Fibroblast of mammary gland (primary cell): ENCODE measurements at places on chromosomes 3 and 15.

DNA sequence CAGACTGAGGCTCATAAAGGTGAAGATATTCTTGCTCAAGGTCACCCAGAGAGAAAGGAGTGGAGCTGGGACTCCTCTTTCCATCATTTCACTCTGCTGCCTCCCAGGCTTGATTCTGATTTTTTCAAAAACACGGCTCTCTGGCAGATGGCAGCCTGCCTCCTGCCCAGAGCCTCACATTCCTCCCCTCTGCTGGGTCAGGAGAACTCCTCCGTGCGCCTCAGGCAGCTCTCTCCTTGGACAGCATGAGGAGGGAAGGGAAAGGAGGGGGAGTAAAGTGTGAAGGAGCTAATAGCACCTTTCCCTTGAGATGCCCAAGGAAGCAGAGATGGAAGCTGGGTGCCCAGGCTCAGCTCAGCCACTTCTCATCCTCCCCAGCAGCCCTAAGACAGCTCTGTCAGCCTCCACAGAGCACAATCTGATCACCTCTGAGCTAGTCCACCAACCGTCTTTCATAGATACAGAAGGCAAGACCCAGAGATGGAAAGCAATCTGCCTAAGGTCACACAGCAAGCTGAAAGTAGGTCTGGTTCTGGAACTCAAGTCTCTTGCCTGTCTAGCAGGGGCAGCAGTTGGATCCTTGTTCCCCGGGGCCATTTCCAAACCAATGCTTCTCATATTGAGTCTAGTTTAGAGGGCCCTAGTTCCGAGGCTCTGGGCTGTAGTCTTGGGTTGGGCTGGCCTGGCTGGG lies 3.5 kb downstream of the RLBP1 start:
- no peak for DNase-seq

DNA sequence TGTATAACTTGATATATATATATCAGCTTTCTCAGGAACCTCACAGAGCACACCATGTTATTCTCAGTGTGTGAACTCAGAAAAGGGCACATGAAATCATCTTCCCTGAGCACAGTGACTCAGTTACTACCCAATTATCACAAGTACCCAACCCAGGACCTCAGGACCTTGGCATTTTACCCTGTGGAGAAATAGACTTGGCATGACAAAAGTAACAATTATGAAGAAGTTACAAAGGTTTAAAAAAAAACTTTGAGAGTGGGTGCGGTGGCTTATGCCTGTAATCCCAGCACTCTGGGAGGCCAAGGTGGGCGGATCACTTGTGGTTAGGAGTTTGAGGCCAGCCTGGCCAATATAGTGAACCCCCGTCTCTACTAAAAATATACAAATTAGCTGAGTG lies 52.4 kb downstream of the ONECUT1 start:
- DNase-seq = peak; percentile 52

- DNase-seq = no peak
These were observed 20.7 kb downstream of the CCDC12 start for GRCh38 chr3:46955801-46956259.

- DNase-seq = peak; percentile 75
These were observed 114.9 kb upstream of the MEF2A start for GRCh38 chr15:99450896-99451358.
